ENCODE measurements at places on chromosomes 11 and 22.
A peak's percentile ranks its signal among the peaks of the same experiment; 100 is the strongest.

GRCh38 chr11:74870485-74870884, 78.4 kb downstream of the XRRA1 start:
- DNase-seq: peak; percentile 57

- no peak for DNase-seq
Measured at GRCh38 chr11:124768914-124769313, 6.8 kb upstream of the ESAM start.

- DNase-seq: peak; percentile 48
Measured at GRCh38 chr11:94183886-94184264, 55.2 kb downstream of the PANX1 start.

DNA sequence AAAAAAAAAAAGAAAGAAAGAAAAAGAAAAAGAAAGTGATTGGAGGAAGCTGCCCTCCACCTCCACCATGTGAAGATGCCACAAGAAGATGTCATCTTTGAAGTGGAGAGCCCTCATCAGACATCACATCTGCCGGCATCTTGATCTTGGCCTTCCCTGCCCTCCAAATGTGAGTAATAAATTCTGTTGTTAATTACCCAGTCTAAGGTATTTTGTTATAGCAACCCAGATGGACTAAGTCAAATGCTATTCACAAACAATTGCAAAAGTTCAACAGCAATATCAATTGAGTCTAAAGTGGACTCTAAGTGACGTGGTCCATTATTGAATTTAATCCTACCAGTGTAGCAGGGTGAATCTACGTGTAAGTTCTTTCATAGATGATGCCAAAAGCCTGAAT, 55.9 kb upstream of the NUP160 start:
- no peak for DNase-seq

GRCh38 chr11:120333801-120334200, 2.4 kb upstream of the ARHGEF12 start:
- no peak for DNase-seq
